ENCODE measurements at places on chromosomes 11 and 22. TPM values are rescaled to one million over a fixed set of nuclear protein-coding genes. Genes with fewer than 3 reads are reported as not detected.

- H3K4me3 ChIP-seq = no peak overlapping the region
- H3K4me1 ChIP-seq = no peaks in the 10 kb centered on the region
- H3K27ac ChIP-seq = no peak overlapping the region
- H3K36me3 ChIP-seq = no peaks in the 10 kb centered on the region
- H3K27me3 ChIP-seq = peaks cover 23% of the 10 kb centered on the region
Observed at GRCh38 chr11:70720281-70720680, 322.0 kb downstream of the CTTN start.

DNA sequence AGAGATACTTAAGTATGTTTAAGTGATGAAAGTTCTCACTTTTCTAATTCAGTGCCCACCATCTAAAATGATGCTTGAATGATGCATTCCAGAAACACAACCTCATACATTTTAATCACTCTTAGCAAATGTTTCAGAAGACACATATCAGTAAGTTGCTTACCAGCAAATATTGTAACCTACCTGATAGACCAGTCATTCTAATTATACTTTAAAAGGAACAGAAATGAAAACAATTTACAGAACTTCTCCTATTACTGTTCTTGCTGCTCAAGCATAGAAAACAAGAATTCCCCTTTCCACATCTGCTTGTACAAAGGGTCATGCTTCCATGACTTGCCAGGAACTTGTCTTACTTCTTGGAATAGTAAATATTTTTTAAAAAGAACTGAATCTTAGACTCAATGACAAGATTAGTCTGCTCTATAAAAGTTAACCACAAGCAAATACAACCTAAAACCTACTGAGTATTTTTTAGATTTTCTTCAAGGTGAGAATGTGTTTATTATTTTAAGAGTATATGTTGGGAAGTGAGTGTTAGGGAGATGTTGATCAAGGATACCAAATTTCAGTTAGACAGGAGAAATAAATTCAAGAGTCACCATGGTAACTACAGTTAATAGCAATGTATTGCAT is 82.0 kb upstream of the SC5D start:
- no peak overlapping the region for H3K4me3 ChIP-seq
- H3K27ac ChIP-seq = no peak overlapping the region
- no peaks in the 10 kb centered on the region for H3K36me3 ChIP-seq
- no peak for DNase-seq
- H3K27me3 ChIP-seq = no peaks in the 10 kb centered on the region
- no peaks in the 10 kb centered on the region for H3K4me1 ChIP-seq

GRCh38 chr11:707817-708420 is 1.9 kb downstream of the EPS8L2 start:
- no peaks in the 10 kb centered on the region for H3K36me3 ChIP-seq
- H3K4me1 ChIP-seq = peaks cover 40% of the 10 kb centered on the region
- H3K27ac ChIP-seq = no peak overlapping the region
- no peak for DNase-seq
- H3K4me3 ChIP-seq = no peak overlapping the region

GRCh38 chr11:134453441-134453840 is 41.4 kb upstream of the B3GAT1 start:
- H3K27me3 ChIP-seq = peaks cover 4% of the 10 kb centered on the region
- no peaks in the 10 kb centered on the region for H3K36me3 ChIP-seq
- no peak for DNase-seq

DNA sequence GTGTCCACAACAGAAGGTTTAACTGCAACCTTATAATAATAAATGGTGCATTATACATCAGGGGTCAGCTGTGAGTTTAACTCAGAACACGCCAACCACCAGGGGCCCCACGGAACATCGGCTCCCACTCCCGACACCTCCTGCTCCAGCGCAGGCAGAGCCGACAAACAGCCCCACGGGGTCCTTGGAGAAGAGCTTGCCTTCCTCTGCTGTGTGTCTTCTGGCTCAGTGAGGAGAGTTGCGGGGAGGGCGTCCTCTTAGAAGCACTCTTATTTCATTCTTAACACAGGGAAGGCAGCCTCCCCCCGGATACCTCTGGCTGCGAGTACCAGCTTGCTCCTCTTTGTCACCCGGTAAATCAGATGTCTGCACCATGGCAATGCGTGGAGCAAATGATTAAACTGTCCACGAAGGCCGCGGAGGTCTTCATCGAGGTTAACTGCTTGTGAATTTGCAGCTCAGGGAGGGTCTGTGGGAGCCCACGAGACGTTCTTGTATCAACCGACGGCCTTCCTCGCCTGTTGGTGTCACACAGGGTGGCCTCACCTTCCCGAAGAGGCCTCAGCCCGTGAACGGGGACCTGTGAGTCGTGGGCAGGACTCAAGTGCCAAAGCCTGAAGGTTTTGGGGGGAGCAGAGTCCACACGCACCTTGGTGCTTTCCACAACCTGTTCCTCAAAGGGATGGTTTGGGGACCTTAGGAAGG is 464.0 kb downstream of the BRD1 start:
- no peaks in the 10 kb centered on the region for H3K27me3 ChIP-seq
- no peak overlapping the region for H3K4me3 ChIP-seq
- no peaks in the 10 kb centered on the region for H3K36me3 ChIP-seq
- no peak for DNase-seq
- no peaks in the 10 kb centered on the region for H3K4me1 ChIP-seq

GRCh38 chr11:64960719-64961118 is 11.2 kb downstream of the MAJIN start:
- peaks cover 23% of the 10 kb centered on the region for H3K27me3 ChIP-seq
- no peak for DNase-seq
- H3K36me3 ChIP-seq = no peaks in the 10 kb centered on the region

GRCh38 chr11:14203321-14203720 is 155.7 kb downstream of the RRAS2 start:
- no peaks in the 10 kb centered on the region for H3K27me3 ChIP-seq
- DNase-seq = no peak

- no peaks in the 10 kb centered on the region for H3K4me1 ChIP-seq
- H3K27ac ChIP-seq = no peak overlapping the region
- H3K27me3 ChIP-seq = no peaks in the 10 kb centered on the region
- peaks cover 7% of the 10 kb centered on the region for H3K36me3 ChIP-seq
- DNase-seq = no peak
Observed at GRCh38 chr11:76197332-76197731, 9.0 kb downstream of the WNT11 start.

DNA sequence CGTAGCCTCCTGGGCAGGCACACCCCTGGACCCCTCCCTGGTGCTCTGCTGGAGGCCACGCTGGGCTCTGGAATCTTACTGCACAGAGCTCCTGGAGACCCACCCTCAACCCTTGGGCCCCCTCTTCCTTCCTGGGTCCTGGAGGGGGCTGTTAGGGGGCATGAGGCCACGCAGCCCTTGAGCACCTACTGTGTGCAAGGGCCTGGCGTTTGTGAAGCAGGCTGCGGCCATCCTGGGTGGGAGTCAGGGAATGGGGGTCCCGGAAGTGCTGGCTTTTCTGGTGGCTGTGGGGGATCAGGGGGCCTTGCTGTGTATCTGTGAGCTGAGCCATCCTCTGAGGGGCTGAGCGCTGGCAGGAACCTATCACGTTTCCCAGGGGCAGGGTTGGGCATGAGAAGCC is 40.9 kb upstream of the CCDC188 start:
- H3K27ac ChIP-seq = no peak overlapping the region
- no peak overlapping the region for H3K4me3 ChIP-seq
- no peaks in the 10 kb centered on the region for H3K4me1 ChIP-seq
- H3K27me3 ChIP-seq = no peaks in the 10 kb centered on the region
- H3K36me3 ChIP-seq = no peaks in the 10 kb centered on the region

- H3K36me3 ChIP-seq = no peaks in the 10 kb centered on the region
- H3K4me1 ChIP-seq = no peaks in the 10 kb centered on the region
- no peaks in the 10 kb centered on the region for H3K27me3 ChIP-seq
- H3K27ac ChIP-seq = no peak overlapping the region
- no peak for DNase-seq
Observed at GRCh38 chr11:33222052-33222750, 35.0 kb upstream of the HIPK3 start.

DNA sequence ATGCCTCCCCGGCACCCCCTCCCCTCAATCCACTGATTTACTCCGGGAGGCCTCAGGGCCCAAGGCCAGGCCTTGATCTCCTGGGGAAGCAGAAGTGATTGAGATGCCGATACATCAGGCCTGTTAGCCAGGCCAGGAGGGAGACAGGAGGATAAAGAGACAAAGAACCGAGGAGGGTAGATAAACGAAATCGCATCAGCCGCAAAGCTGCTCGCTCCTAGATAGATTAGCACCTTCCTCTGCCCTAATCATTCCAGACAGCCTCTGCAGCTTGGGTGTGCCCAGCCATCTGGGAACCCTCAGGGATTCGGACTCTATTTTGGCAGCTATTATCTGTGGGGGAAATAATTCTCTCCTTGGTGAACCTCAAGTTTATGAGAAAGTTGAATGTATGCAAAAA is 121.2 kb downstream of the ABTB2 start:
- no peaks in the 10 kb centered on the region for H3K4me1 ChIP-seq
- DNase-seq = no peak
- no peak overlapping the region for H3K4me3 ChIP-seq

SUSD2 gene
- 1.1 TPM for total RNA-seq

ASCL2 gene
- total RNA-seq = 0.30 TPM

NLRP10 gene
- total RNA-seq = not detected

POU2AF3 gene
- not detected for total RNA-seq

MYO18B gene
- 407 TPM for total RNA-seq

MS4A6E gene
- 0.62 TPM for total RNA-seq
